GM13977 (cell line): ENCODE measurements at places on chromosomes 4 and X.

GRCh38 chr4:86011117-86011516, 348.7 kb downstream of the MAPK10 start:
- DNase-seq: no peak

GRCh38 chr4:163180090-163180489, 13.4 kb upstream of the NAF1 start:
- DNase-seq: no peak

GRCh38 chrX:7927259-7928167, at the start of gene PNPLA4:
PNPLA4 (minus strand) TSS chrX:7927413; CDS start chrX:7926119, 1,294 bp downstream.
- DNase-seq: peak; percentile 88

DNA sequence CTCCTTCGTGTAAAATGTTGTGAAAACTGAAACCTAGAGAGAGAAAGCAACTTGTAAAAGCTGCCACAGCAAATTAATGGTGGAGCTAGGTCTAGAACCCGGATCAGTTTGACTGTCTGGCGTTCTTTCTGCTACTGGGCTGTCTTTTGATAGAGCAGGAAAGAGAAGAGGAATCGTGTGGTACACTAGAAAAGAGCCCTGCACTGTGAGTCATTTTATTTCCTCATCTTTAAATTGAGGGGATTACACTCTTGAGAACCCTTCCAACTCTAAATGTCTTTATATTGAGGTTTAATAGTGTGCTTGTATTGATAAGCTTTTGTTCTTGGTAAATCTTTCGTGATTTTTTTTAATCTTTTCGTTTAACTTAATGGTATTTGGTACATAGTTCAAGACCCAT, 4.3 kb downstream of the WDR44 start:
- DNase-seq: no peak
